LoVo (cell line): ENCODE measurements at places on chromosomes 6 and 20.

DNA sequence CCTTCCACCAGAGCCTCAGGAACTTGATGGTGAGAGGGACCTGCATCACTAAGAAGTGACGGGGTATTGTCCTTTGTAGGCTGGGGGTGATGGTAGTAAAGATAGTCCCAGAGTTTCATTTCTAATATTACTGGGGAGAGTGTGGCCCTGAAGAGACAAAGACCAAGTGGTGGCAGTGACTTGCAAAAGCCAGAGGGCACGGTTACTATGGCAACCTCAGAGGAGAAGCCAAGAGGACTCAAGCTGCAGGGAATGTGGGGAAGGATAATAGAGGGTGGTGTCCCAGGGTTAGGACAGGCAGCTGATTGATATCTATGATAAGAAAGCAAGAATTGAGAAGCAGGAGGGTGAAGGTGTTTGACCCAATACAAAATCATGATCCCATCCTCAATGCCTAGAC lies 42.5 kb downstream of the HLA-G start:
- DNase-seq = no peak

DNA sequence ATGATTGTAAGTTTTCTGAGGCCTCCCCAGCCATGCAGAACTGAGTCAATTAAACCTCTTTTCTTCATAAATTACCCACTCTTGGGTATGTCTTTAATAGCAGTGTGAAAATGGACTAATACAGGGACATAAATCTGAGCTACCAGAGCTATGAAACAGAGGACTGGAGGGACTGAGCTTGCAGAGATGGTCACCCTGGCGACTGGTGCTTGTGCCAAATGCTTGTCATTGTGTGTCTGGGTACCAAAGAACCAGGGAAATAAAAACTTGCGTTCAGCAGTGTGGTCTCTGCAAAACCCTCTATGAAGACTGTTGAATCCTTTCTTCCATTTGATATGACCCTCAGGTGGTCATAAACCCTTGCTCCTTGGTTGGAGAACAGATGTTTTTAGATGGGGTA lies 105.1 kb upstream of the PRL start:
- no peak for DNase-seq

- DNase-seq = no peak
Measured at GRCh38 chr6:75850026-75850833, 101.2 kb downstream of the MYO6 start.

DNA sequence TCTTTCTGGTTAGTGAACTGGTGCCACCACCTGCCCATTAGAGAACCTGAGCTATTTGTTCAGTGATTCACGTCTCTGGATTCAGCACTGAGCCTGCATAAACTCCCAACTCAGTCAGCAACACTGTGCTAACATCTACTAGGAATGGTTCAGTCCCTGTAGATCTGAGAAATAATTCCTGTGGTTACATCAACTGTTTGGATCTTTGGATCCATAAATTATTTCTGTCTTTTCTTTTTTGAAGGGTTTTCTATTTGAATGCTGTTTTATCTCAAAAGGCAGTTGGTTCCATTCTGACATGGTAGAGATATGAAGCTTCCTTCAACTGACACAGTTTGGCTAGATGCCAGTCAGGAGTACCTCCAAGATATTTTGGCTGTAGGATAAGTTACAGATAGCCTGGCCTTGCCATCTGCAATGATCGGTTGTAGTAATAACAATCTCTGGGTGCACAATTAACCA lies 125.9 kb downstream of the TRMT11 start:
- no peak for DNase-seq

DNA sequence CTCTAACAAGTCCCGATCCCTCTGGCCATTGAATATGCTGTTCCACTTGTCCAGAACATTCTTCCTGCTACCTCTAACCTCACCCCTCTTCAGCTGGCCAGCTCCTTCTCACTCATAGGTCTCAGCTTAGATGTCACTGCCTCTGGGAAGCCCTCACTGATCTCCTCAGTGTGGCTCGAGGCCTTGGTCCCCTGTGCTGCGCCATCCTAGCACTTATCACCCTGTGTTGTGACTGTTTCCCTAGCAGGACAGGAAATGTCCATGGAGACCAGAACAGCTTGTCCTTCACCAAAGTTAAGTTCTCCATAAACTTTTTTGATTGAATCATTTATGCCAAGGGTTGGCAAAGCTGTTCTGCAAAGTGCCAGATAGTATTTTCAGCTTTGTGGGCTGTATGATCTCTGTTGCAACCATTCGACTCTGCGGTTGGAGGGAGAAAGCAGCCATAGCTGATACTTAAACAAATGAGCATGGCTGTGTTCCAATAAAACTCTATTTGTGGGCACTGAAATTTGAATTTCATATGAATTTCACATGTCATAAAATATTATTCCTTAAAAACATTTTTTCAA lies 6.5 kb upstream of the BNIP5 start:
- no peak for DNase-seq

- DNase-seq = no peak
Measured at GRCh38 chr6:159261995-159262394, 92.8 kb downstream of the FNDC1 start.

GRCh38 chr6:137056121-137056880 lies 11.5 kb upstream of the IL20RA start:
- peak; percentile 78 for DNase-seq

- DNase-seq = no peak
Measured at GRCh38 chr6:44806656-44807055, 419.1 kb downstream of the CDC5L start.

DNA sequence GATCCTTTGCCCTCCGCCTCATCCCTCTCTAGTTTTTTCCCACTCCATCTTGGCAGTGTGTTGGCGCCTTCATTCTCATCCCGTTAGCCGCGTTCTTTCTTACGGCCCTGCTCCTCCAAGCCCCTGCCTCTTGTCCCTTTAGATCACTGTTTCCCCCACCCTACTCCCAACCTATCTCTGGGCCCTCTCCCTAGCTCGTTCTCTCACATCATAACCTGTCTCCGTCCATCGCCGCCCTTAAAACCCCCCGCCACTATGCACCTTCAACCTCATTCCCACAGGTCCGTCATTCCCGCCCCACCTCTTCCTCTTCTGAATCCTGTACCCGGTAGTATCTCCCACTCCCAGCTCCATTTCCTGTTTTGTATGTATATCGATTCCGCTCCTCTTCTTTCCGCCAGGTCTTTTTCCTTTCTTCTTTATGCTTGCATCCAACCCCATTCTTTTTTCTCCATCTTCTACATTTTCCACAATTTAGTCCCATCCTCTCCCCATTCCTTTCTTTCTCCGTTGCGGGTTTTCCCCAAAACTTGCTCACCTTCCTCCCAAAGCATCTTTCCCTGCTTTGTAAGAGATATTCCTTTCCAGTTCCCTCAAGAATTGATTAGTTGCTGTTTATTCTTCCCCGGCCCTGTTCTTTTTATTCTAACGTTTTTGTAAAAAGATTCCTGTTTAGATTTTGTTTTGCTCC lies 671 bp downstream of the EFHC1 start:
- peak; percentile 14 for DNase-seq
